GM12864 (cell line): ENCODE measurements at places on chromosomes 12 and 14.

DNA sequence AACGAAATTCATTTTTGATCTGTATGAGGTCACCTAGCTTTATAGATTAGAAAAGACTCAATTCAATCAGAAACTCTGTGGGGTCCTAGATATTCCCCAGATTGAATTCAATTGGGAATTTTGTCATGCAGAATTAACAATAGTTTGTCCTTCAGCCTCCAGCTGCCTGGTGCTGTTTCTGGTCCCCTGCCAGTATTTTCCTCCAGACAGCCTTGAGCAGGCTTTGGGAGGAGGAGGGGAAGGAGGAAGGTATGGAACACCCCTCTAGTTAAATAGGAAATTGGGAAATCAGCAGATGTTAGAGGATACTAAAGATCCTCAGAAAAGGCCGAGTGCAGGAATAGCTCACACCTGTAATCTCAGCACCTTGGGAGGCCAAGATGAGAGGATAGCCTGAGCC, 10.6 kb downstream of the GRIP1 start:
- no peak for DNase-seq

- DNase-seq: no peak
Measured at GRCh38 chr14:25048170-25049016, 1.6 kb downstream of the STXBP6 start.

DNA sequence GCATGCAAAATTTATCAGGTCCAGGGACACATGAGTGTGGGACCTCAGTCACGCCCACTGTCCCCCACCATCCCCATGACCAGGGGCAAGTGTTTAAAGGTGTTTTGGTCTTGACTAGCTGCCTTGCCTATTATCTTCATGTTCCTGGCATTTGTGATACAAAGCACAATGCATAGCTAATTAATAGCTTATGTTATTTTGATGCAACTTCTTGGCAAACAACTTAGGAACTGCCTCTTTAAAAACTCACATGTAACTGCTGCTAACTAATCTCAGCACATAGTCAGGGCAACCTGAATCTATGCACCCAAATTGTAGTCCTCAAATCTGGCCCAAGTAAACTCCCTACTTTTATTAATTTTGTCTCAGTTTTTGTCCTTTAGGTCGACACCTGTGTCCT, 7.4 kb upstream of the OR6J1 start:
- DNase-seq: no peak

GRCh38 chr14:92934196-92935085, 11.5 kb downstream of the CHGA start:
- no peak for DNase-seq

GRCh38 chr14:91303091-91303923, 58.8 kb upstream of the GPR68 start:
- DNase-seq: no peak

DNA sequence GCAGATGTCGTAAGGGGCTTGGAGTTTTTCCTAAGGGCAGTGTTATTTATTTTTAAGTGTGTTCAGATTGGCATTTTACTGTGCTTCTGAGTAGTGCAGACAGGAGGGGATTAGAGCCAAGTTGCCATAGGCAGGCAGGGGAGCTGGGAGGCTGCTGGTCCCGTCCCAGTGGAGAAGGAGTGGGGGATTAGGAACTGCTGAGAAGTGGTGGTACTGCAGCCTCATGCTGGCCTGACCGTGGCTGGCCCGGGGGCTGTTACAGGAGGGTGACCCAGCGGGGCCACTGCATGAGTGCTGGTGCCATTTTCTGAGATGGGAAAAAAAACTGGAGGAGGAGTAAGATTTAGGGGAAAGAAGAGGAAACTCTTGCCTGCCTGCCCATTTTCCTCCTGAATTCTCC, 52.3 kb upstream of the DLK1 start:
- DNase-seq: no peak

GRCh38 chr14:92464156-92464555, 49.4 kb upstream of the RIN3 start:
- no peak for DNase-seq

DNA sequence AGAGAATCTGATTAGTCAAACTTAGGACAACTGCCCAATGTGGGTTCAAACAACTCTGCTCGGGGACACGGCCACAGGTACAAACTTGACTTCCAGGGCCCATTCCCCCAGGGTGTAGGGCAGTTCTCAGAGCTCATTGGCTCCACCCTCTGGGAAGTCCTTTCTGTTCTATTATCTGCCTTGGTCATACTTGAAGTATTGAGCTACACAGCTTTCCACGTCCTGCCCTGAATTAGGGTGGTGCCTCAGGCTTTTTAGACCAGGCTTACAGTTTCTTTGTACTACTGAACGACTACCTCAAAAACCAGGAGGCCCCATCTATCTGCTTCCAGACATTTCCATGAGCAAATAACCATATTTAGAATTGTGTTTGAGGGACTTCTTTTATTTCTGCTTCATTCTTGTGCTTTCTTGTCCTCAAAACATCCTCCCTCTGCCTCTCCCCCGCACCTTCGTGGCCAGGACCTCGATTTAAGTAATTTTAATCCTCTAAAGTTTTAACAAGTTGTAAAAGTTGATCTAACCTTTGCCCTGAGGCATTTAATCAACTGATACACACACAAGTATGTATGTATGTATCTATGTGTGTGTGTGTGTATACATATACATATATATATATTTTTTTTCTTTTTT, 281.7 kb upstream of the AMIGO2 start:
- DNase-seq: peak; percentile 16

DNA sequence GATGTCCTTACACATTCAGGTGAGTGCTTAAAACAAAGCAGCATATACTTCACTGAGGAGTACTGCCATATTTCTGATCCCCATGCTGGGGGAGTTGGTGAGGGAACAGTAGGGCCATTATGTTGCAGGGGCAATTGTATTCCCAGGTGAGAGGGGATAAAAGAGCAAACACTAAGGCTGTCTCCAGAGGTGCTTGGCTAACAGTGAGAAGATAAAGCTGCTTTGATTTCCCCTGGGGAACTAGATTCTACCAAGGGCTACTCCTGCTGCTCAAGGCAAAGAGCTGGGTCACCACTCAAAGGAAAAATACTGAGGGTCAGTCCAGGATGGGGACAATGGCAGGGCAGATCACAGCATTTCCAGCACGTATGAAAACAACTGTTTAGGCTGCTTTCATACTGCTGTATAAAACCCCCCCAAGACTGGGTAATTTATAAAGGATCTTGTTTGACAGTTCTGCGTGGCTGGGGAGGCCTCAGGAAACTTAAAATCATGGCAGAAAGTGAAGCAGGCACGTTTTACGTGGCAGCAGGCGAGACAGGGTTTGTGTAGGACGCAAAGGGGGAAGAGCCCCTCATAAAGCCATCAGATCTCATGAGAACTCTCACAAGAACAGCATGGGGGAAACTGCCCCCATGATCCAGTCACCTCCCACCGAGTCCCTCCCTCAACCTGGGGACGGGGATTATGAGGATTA, 47.8 kb upstream of the OR5AU1 start:
- no peak for DNase-seq

DNA sequence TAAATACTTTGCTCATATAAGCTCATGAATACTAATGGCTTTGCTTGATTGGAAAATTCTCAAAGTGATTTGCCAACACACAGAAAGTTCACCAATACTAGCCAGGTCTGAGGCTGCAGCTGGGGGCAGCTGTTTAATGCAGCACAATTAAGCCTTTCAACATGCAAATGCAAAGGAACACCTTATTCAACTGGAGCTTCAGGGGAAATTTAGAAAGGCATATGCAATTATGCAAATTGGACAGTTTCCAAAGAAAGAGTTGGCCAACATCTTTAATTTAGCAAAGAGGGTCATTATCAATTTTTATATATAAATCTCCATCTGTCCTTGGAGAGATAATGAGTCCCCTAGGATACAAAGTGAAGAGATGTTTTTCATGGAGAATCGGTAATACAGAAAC, 40.2 kb upstream of the OTOGL start:
- no peak for DNase-seq

DNA sequence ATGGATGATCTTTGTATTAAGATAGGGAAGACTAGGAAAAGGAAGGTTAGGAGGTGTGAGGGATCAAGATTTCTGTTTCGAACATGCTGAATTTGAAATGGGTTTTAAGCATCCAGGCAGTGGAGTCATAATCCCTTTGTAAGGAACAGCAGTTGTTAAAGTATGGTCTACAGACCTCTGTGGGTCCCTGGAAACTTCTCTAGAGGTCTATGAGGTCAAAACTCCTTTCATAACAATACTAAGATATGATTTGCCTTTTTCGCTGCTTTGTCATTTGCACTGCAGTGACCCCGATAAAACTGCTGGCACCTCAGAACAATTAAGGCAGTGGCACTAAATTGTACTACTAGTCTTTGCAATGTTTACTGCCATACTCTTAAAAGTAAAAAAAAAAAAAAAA, 1.5 kb downstream of the RAD51AP1 start:
- DNase-seq: no peak

GRCh38 chr12:115149685-115150378, 465.9 kb upstream of the TBX3 start:
- DNase-seq: no peak

- no peak for DNase-seq
Measured at GRCh38 chr12:106583242-106584103, 669 bp downstream of the RFX4 start.

- no peak for DNase-seq
Measured at GRCh38 chr14:90341784-90342183, 10.0 kb upstream of the NRDE2 start.

DNA sequence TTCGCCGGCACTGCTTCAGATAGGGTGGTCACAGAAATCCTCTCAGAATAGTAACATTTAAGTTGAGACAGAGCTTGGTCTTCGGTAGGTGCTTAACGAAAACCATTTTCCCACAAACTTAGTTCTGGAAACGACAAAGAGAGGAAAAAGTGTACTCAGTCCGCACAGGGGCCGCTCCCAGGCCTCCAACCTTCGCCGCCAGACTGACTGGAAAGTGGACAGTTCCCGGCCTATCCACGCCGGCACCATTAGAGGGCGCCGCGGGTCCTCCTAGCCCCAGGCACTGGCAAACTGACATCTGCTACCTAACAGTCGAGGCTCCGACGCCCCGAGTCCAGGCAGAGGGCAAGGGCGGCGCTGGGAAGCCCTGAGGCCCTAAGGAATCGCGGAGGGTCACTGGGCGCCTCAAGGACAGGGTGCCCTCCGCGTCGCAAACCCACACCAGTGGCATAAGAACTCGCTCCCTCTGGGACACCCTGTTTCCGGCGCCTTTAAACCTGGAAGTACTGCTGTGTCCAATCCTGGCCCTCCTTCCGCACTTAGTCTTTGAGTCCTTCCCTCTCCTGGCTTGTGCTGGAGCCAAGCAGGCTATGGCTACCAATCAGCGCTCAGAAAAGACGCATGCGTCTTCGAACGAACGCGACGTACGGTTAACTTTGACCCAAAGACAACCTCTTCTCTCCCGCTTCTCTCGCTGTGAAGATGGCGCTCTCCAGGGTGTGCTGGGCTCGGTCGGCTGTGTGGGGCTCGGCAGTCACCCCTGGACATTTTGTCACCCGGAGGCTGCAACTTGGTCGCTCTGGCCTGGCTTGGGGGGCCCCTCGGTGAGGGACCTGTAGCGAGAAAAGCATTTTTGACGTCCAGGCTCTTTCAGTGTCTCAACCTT, at the start of gene LETMD1:
LETMD1 (plus strand) TSS at position 673 of the 886 bp plus-strand sequence; CDS start at position 703, 30 bp downstream.
- peak; percentile 97 for DNase-seq

DNA sequence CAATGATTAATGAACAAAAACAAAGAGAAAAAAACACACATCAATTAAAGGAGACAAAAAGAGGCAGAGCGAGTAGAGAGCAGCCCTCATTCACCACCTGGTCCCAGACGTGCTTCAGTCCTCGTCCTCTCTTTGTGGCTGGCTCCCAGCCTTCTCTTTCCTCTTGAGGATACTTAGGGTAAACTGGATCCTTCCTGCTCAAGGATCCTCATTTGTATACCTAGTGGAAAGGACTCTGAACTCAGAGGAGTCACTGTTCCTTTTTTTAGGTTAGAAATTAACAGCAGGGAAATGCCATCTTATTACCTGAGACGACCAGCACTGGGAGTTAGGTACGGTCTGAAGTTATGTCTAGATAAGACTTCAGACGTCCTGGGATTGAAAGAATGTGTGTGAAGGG, 9.7 kb downstream of the MLEC start:
- DNase-seq: no peak

- no peak for DNase-seq
Measured at GRCh38 chr12:82383930-82384552, 25.7 kb downstream of the METTL25 start.

DNA sequence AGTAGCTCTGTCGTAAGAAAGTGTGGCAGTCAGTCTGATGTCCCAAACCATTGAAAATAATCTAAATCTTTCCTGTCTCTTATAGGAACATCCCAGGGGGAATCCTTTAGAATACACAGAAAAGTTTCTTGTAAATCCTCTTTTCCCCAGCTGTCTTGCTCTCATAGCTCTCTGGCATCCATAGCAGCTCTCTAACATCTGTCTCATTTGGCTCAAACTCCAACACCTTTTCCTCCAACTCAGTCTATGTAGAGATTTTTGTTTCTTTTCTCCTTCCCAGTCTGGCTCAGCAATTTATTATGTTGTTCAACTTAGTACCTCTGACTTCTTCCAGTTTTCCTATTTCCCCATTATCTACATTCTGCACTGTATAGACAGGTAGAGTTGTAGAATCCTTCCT, 84.4 kb upstream of the NEDD1 start:
- no peak for DNase-seq

DNA sequence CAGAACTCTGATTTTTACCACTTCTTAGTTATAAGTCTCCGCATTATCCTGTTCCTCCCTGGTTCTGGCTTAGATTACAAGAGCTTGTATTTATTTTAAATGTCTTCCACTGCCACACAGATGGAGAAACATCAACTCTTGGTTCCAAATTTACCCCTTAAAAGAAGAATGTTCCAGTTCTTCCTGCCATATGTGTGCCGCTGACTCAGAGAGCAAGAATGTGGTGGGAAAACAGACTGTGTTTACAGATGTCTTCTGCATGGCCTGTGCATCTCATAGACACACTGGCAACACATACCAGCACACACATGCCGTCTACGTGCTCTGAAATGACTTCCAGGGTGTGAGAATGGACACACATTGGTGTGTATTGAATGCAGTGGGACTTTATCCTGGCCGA, 383.0 kb downstream of the LRIG3 start:
- DNase-seq: no peak

- no peak for DNase-seq
Measured at GRCh38 chr12:19572920-19573558, 133.7 kb downstream of the AEBP2 start.

- no peak for DNase-seq
Measured at GRCh38 chr12:123238961-123239360, 5.7 kb downstream of the MTRFR start.

GRCh38 chr12:120798696-120799095, 73.1 kb downstream of the ACADS start:
- no peak for DNase-seq

DNA sequence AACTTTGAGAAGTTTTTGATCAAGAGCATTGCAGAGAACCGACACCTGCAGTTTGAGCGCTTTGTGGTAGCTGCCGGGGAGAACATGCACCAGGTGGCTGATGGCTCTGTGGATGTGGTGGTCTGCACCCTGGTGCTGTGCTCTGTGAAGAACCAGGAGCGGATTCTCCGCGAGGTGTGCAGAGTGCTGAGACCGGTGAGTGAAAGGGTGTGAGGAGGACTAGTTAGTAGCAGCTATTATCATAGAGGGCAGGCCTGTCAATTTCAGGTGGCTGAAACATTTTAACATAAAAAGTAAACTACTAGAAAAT, 27.0 kb upstream of the HIGD1C start:
- DNase-seq: no peak

- DNase-seq: no peak
Measured at GRCh38 chr12:121795034-121795968, 1.8 kb upstream of the RHOF start.
